NCI-H524 (cell line): ENCODE measurements at places on chromosomes 5 and 9.

GRCh38 chr9:136488247-136489214 lies 5.7 kb upstream of the SEC16A start:
- peak; percentile 71 for DNase-seq

DNA sequence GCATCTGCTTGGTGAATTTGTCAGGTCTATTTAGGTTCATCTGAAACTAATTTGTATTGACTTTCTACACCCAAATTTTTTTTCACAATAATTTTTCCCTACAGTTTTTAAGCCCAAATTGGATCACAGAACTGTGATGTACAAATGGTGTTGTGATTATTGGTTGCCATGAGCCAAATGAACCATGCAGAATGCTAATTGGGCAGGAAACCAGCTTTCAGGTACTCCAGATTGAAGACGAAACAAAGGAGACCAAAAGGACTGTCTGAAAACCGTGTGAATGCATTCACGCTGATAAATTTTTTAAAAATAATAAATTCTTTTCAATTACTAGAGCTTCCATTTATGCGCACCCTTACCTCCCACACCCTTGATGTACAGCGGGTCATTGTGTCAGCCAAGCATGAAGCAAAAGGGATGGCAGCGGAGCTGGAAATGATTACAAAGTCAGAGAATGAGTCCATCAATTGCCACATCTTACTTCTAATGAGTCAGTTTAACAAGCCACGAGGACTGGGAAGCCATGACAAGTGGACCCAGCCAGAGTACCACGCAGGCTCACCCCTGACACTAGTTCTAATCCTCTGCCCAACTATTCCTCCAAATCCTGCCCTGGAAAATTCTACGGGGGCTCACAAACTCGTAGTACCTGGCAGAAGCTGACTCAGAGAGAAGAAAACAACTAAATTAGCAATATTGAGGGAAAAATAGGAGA lies 66.5 kb downstream of the SEMA6A start:
- DNase-seq, result no peak

DNA sequence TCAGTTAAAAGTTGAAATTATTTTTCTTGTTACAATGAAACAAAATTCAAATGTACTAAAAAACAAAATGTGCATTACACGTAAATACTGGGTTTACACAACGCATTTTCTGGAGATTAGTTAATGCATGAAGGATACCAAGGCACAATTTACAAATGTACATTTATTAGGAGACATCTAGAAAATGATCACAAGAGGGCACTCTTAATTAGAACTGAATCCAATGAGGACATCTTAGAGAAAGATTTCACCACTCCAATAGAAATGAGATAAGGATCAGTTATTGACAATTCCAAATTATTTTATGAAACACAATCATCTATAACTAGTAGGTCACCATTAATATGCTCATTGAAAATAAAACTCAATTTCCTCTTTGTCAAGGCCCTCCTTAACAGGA lies 36.6 kb upstream of the CDH12 start:
- DNase-seq, result no peak

DNA sequence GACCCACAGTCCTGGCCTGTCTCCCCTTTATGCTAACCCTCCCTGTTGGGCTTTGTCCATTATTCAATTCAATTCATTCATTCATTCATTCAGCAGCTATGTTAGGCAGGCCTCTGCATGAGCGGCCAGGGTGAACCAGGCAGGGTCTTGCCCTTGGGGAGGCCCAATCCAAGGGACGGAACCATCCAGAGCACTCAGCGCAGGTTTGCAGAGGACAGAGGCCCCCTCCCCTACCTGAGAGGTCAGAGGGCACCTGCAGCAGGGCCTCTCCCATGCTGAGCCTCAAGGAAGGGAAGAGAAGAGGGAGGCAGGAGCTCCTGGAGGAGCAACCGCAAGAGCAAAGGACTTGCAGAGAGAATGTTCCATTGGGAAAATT lies 61.4 kb downstream of the C9orf50 start:
- no peak for DNase-seq

DNA sequence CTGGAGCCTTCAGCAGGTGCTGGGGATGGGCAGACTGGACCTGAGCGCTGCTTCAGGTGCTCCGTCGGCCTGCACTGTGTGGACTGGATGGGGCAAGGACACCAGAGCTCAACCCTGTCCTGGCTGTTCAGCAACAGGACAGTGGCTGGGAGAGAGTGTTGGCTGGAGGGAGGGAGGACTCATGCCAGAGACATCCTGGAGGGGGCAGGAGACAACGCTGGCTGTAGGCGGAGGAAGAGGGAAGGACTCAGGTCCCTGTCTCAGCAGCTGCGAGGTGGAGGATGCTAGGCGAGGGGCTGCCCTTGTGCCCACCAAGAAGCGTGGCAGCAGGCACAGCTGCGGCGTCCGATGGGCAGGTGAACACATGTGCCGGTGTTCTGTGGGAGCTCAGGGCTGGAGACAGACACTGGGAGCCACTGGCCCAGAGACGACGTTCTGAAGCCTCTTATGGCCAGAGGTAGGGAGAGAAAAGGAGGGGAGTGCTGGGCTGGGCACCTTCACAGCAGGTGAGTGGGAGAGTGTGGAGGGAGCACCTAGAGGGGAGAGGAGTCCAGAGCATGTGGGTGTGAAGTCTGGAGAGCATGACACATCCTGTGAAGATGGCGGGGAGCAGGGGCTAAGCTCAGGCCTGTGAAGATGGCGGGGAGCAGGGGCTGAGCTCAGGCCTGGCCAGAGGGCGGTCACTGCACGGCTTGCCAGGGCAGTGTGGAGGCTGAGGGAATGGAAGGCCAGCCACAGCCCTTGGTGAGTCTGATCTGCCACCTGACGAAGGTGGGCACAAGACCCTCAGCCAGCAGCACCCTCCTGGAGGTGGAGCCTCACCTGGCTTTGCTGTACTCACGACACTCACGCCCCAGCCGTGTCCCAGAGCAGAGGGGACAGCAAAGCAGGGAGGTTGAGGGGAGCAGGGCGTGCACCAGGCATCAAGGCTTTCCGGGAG lies 79.1 kb upstream of the FCN1 start:
- no peak for DNase-seq

DNA sequence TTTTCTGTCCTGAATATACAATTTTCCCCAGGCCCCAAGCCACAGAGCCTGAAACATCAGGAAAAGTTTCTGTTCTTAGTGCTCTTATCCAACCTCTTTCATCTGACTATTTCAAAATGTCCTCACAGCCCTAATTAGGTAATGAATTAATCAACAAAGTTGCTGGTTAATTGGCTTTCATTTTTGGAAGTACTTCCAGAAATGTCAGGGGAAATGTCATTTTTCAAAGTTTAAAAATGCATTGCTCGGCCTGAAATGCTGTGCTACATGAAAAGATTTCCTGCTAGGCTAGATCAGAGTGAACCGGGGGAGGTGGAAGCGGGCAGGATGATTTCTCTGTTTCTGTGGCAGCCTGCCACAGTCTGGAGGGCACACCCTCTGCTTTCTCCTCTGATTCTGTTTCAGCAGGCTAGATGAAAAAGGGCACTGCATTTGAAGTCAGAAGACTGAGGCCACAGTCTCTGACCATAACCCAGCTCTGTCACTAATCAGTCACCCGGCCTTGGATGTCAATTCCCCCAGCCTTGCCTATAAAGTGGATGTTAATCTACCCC lies 55.9 kb upstream of the BARX1 start:
- no peak for DNase-seq

- no peak for DNase-seq
Observed at GRCh38 chr9:134983074-134983473, 65.4 kb upstream of the FCN1 start.

- DNase-seq, result no peak
Observed at GRCh38 chr9:24487250-24487861, 58.3 kb downstream of the IZUMO3 start.

GRCh38 chr9:110033869-110034268 lies 174.1 kb downstream of the C9orf152 start:
- DNase-seq, result no peak

DNA sequence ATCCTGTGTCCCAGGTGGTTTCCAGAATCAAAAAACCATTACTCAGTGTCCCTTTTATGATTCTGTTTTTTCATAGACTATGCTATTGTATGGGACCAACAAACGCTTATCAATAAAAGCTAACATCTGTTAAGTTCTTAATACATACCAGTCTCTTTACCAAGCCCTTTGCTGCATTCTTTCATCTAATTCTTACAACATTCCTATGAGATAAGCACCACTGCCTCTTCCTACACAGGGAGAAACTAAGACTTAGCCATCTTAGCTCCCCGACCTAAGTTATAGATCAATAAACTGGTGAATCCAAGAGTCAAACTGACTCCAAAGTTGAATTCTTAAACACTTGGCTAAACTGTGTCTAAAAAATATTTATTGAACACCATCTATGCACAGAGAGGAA lies 26.6 kb downstream of the DRD1 start:
- no peak for DNase-seq

- DNase-seq, result no peak
Observed at GRCh38 chr5:50965654-50966375, 299.4 kb downstream of the PARP8 start.

DNA sequence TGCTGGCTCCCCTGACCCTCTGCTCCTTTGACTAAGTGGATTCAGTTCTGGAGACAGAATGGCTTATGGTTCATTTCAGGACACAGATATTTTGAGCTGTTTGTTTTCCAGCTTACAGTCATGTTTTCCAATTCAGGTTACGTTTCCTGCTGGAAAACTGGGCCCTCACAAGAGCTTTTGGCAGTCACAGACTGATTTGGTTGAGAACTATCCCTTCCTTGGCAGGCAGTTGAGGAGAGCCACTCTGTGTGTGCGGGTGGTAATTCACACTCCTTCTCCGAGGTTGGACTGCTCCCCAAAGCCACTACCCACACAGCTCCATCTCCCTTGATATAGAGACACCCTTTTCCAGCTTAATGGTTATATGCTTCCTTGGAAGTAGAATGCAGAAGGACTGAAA lies 534.5 kb downstream of the TMEM38B start:
- no peak for DNase-seq

DNA sequence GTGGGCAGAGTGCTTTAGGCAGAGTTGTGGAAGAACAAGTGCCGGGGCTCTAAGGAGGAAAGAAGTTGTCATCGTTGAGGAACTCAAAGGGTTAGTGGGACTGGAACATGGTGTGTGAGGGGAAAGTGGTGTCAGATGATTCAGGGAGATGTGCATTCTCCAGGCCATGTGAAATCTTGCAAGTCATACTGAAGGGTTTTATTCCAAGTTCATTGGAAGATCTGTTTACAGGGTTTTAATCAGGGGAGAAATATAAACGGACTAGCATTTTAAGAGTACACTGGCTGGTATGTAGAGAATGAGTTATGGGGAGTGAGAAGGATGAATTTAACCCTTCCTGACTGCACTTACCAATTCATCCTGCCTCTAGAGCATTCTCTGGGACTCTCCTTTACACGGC lies 49.3 kb downstream of the NR2F1 start:
- DNase-seq, result no peak

- DNase-seq, result peak; percentile 85
Observed at GRCh38 chr5:135564331-135564730, 14.5 kb downstream of the CXCL14 start.

GRCh38 chr5:72107131-72107900 lies at the start of gene MAP1B:
TSS of gene MAP1B (plus strand) at chr5:72107475. CDS start at chr5:72107532, 57 bp downstream.
- peak; percentile 76 for DNase-seq

DNA sequence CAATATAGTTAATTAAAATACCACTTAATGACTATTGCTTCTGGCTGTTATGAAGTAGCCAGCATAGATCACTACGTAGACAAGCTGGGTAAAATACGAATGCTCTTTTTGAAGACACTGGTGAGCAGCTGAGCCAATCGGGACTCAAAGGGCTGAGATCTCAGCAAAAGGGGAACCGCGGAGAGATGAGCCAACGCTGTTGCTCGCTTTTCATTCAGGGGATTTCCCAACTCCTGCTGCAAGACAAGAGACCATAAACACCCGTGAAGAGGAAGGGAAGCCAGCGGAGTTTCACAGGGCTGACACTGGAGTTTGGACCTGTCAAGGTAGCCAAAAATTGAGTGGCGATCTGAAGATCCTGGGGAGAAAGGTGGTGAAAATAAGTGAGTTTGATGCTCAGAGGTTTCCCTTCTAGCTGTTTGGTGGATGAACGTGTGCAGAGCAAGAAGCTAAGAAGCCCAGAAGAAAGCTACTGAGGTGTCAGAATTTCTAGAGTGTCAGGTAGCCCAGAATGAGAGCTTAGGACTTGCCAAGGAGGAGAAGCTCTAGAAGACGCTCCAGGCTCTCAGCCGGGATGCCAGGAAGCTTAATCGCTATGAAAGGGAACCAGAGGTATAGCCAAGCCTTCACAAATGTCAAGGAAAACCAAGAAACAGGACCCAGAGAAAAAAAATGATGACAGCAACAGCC lies 79.6 kb upstream of the RNU6ATAC start:
- DNase-seq, result no peak

DNA sequence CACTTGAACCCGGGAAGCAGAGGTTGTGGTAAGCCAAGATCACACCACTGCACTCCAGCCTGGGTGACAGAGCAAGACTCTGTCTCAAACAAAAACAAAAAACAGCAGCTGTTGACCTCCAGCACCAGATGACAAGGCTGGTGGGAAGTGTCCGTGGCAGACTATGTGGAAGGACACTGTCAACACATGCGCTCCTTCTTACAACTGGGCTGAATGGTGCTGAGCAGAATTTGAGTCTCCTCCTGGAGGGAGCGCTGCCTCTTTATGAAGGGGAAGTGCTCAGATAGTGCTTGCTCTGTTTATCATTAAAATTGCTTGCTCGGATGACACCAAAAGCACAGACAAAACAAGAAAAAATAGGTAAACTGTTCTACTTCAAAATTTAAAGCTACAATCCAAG lies 9.2 kb upstream of the CFAP157 start:
- no peak for DNase-seq

DNA sequence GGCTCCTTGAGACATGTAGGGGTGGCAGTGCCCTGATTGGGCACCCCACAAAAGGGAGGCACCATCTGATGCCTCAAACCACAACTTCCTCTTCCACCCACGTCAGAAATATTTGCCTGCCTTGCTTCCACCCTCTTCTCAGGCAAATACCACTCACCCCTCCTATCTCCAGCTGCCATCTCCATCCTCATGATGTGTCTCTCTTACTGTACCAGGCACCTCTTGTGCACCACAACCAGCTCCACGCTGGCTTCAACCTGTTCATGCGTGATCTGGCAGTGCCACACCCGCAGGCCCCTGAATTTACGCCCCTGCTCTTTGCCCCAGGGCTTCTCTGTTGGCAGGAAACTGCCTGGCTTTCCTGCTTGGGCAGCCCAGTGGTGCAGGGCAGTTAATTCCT lies 87.8 kb upstream of the HSPA9 start:
- DNase-seq, result no peak

GRCh38 chr5:1108023-1108864 lies 3.6 kb downstream of the SLC12A7 start:
- no peak for DNase-seq

GRCh38 chr5:150218693-150219035 lies 28.8 kb downstream of the SLC6A7 start:
- DNase-seq, result no peak

DNA sequence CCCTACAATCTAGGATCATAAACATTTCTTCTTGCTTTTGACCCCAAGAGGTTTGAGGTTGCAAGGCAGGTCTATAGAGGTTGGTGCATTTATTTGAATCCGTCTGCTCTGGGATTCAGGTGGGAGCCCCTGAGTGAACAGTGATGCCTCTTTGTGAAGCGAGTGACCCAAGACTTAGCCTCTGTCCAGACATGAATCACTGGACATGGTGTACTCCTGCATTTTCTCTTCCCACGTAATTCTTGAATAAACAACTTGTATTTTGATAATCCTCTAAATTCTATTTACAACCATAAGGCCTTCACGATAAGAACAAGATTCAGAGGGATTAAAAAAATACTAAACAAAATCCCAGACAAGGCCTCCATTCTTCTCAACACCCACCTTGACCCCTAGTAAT lies 67.5 kb upstream of the PLPP6 start:
- no peak for DNase-seq
